Brain (organoid and tissue), 16 donors: ENCODE measurements at places on chromosomes 12 and 14. TPM values are rescaled to one million over a fixed set of nuclear protein-coding genes. Genes with fewer than 3 reads are reported as not detected.

Gene TAS2R20
- polyA plus RNA-seq: not detected

GRCh38 chr12:48811437-48812090, 6.7 kb upstream of the CACNB3 start:
- no peak for DNase-seq

DNA sequence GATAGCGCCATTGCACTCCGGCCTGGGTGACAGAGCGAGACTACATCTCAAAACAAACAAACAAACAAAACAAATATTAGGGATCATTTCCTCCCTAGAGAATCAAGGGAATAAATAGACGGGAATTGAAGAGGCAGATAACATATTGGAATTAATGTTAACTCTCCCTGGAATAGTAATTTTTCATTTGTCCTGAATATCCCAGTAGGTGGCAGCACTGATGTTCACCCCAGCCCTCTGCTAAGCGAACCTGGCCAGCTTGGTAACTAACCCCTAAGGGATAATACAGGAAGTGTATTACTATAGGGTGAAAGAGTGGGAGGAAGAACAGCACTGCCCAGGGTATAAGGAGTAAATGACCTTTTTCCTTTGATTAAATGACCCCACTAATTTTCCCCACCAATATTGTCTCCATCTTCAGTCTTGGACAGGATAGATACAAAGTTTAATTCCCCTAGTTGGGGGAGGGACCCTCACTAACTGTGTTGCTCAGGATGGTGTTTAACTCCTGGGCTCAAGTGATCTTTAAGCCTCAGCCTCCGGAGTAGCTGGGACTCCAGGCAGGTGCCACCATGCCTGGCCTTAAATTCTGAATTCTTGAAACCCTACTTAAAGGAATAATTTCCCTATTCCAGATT, 40.5 kb downstream of the SLC2A14 start:
- no peak for DNase-seq

Gene SYT1
- 78.3 TPM for polyA plus RNA-seq

DNA sequence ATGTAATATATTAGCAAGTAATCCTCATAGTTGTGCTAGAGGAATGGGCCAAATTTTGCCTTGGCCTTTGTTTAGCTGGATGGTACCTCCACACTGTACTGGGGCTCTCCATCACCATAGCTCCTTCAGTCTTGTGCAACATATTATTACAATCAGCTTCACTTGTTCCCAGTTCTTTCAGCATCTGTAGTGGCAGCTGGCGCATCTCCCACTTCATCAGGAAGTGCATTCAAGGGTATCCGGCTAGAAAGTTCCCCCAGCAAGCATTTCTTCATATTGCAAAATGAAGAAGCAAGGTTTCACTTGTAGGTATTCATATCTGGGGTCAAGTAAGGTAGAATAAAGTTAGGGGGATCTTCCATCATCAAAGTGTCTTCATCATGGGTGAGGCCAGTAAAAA, 123.7 kb downstream of the IGF1 start:
- DNase-seq: no peak

- no peak for DNase-seq
These were observed 310.3 kb downstream of the DPF3 start for GRCh38 chr14:72583316-72584272.

Gene ESPL1
- polyA plus RNA-seq: 11.8 TPM

Gene SMIM41
- polyA plus RNA-seq: not detected
